ENCODE measurements at places on chromosomes 2 and 18.

DNA sequence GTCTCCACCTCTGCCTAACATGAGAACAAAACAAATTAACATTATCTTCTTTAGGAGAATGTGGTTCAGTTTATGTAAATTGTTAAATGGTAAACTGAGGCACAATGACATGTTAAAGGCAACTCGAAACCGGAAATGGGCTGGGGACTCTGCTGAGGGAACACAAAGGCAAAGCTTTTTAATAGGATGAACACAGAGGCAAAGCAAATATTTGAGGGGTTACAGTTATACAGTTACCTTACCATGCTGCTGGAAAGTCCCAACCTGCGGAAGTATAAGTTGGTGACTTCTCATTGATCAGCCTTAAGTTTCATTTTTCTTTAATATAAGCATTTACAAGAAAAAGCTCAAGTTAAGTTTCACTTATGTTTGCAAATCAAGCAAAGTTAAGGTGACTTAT is 195.0 kb downstream of the DLGAP1 start:
- DNase-seq, result no peak

DNA sequence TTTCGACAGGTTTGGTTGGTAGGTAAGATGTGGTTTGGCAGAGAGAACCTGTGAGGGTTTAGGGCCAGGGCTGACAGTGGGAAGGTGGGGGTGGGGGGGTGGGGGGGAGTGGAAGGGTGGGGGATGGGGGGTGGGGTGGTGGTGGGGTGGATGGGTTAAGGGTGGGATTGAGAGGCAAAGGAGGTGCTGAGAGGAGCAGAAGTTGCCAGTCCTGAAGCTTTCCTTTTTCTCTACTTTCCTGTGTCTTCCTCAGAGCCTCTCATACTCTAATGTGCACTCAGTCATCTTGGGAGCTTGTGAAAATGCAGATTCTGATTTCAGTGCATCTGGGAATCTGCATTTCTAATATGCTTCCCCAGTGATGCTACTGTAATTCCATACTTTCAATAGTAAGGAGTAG is 21.0 kb downstream of the MAP4K4 start:
- no peak for DNase-seq

GRCh38 chr2:8833853-8834252 is 3.6 kb downstream of the KIDINS220 start:
- DNase-seq, result no peak

GRCh38 chr2:64770781-64771334 is 117.1 kb upstream of the SERTAD2 start:
- no peak for DNase-seq
